Kidney capillary endothelial cell (primary cell): ENCODE measurements at places on chromosomes 11 and 22.

GRCh38 chr11:11843211-11843621, 1.4 kb downstream of the USP47 start:
- peak; percentile 20 for DNase-seq

- DNase-seq: no peak
These were observed 101.6 kb downstream of the COMMD9 start for GRCh38 chr11:36187622-36188021.

GRCh38 chr11:119673759-119674336, 55.2 kb downstream of the NECTIN1 start:
- DNase-seq: no peak

- peak; percentile 44 for DNase-seq
These were observed 9.6 kb downstream of the SMTNL1 start for GRCh38 chr11:57546869-57547475.

- no peak for DNase-seq
These were observed 107.3 kb downstream of the BRD1 start for GRCh38 chr22:49720279-49720959.

GRCh38 chr11:15817001-15817400, 539.3 kb downstream of the SOX6 start:
- DNase-seq: no peak

DNA sequence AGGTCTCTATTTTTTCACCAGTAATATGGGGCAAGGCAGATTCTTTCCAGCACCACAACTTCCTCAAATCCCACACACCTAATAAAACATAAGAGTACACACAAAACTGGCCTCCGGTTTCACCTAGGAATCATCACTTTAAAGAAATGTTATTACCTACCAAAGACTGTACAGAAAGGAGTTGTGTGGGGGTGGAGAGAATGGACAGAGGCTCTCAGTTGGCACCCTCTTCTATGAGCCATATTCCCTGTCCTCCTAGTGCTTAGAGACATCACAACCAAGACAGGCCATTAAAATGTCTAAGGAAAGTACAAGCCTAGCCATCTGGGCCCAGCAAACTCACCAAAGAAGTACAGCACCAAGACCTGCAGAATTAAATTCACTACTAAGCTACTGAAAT, 56.1 kb downstream of the RBFOX2 start:
- DNase-seq: no peak

DNA sequence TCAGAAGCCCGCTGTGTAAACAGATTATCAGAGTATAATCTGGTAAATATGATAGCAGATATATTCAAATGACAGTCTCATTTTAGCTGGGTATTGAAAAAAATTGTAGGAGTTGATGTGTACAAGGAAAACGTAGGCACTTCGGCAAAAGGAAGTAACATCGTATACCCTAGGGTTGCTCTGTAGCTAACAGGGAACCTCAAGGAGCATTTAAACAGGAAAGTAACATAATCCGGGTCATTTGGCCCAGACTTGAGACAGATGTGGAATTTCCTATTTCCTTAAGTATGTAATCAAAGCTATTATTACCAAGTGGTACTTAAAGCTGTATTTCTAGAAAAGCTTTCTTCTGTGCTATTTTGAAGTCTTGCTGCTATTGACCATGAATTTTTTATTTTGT, 215.6 kb downstream of the DDX10 start:
- DNase-seq: no peak
